ENCODE measurements at places on chromosomes 7 and 10. TPM values are rescaled to one million over a fixed set of nuclear protein-coding genes. Genes with fewer than 3 reads are reported as not detected.

DNA sequence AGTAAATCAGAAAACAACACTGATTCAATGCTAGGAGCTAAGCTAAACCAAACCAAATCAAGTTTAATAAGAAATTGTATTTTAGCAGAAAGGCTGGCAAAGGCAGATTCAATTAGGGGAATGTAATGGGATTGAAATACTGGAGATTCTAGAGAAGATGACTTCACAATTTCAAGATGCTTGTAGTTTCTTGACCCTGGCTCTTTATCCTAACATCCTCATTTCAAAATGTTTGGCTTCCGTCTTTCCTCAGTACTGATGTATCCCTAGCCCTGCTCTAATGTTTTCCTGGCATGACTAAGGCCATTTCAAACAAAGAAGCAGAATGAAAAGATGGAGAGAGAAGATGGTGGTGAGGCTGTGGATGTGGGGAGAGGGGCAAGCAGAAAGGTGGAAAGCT, 2.7 kb upstream of the JCAD start:
- no peak for DNase-seq
- H3K4me3 ChIP-seq = no peak overlapping the region
- H3K4me1 ChIP-seq = no peaks in the 10 kb centered on the region
- no peak overlapping the region for H3K27ac ChIP-seq
- no peaks in the 10 kb centered on the region for H3K36me3 ChIP-seq

DNA sequence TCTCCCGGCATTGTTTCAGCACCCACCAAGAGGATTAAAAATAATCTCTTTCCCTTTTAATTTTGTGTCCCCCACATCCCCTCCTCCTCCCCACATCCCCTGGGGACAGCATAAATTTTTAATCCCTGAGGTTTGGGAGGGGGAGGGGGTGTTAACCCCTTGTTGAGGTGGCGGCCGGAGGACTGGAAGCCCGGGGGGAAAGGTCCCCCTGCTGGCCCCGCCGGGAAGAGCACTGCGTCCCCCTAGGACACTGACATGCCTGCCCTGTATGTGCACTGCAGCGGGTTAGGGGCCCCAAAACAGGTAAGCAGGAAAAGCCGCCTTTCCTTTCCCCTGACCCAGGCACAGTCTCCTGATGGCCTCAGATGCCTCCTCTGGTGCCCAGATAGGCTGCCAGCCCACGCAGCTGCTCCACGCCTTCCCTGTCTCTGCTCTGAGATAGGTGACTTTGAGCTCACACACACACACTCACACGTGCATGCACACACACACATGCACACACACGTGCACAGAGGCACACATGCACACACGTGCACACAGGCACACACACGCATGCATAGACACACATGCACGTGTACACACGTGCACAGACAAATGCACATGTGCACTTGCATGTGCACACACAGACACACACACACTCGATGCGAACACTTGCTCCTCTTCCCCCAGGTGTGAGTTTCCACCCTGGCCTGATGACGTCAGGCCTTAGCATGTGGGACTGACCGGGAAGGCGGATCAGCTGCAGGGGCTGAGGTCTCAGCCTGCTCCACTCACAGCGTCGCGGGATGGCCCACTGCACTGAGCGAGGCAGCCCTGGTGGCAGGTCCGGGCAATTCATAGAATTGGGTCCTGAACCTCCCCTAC, 12.3 kb downstream of the CNPY1 start:
- H3K27me3 ChIP-seq = no peaks in the 10 kb centered on the region
- H3K4me3 ChIP-seq = no peak overlapping the region
- no peaks in the 10 kb centered on the region for H3K36me3 ChIP-seq
- peak; percentile 76 for DNase-seq

DNA sequence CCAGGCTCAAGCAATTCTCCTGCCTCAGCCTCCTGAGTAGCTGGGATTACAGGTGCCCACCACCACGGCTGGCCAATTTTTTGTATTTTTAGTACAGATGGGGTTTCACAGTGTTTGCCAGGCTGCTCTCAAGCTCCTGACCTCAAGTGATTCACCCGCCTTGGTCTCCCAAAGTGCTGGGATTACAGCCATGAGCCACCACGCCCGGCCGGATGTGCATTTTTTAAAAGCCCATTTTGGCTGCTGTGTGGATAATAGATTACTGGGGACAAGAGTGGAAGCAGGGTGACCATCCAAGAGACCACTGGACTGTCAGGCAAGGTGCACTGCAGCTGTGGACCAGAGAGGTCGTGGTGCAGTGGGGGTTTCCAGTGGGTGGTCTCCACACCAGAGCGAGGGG, 21.4 kb downstream of the HKDC1 start:
- no peak overlapping the region for H3K27ac ChIP-seq
- peak; percentile 63 for DNase-seq
- H3K4me1 ChIP-seq = no peaks in the 10 kb centered on the region
- H3K36me3 ChIP-seq = no peaks in the 10 kb centered on the region
- H3K27me3 ChIP-seq = no peaks in the 10 kb centered on the region

- H3K27ac ChIP-seq = peak overlapping the region; percentile 51
- no peaks in the 10 kb centered on the region for H3K27me3 ChIP-seq
- no peak overlapping the region for H3K4me3 ChIP-seq
- DNase-seq = no peak
- peaks cover 5% of the 10 kb centered on the region for H3K36me3 ChIP-seq
Measured at GRCh38 chr7:88217675-88218428, 2.0 kb downstream of the SRI start.

GRCh38 chr7:16028636-16029035, 342.2 kb upstream of the MEOX2 start:
- H3K4me3 ChIP-seq = no peak overlapping the region
- peak overlapping the region; percentile 81 for H3K27ac ChIP-seq
- DNase-seq = no peak
- no peaks in the 10 kb centered on the region for H3K27me3 ChIP-seq

- no peak overlapping the region for H3K27ac ChIP-seq
- H3K4me1 ChIP-seq = peaks cover 2% of the 10 kb centered on the region
- no peaks in the 10 kb centered on the region for H3K27me3 ChIP-seq
- no peak overlapping the region for H3K4me3 ChIP-seq
- peaks cover 6% of the 10 kb centered on the region for H3K36me3 ChIP-seq
Measured at GRCh38 chr7:44486693-44487092, 3.8 kb downstream of the NUDCD3 start.

Gene BAMBI
- 18.6 TPM for polyA plus RNA-seq

DNA sequence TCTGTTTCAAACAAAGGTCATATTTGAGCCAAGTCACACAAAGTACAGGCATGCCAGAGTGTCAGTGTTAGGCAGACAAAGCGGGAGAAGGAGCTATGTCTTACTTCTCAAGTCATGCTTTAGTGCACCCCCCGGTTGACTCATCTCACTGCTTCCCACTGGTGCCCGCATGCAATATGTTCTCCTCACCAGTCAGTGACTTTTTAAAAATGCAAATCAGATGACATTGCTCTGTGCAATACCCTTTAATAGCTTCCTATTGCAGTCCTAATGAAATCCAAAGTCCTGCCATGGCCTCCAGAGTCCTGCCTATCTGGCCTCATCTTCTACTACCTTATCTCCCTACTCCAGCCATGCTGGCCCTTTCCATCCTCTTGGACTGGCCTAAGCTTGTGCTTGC, 429.1 kb downstream of the ACTR3B start:
- no peaks in the 10 kb centered on the region for H3K27me3 ChIP-seq
- H3K27ac ChIP-seq = no peak overlapping the region
- H3K4me1 ChIP-seq = no peaks in the 10 kb centered on the region
- no peaks in the 10 kb centered on the region for H3K36me3 ChIP-seq
- DNase-seq = no peak

Data from aorta (tissue), 5 donors.